Fibroblast of the aortic adventitia (primary cell): ENCODE measurements at places on chromosomes 11 and 22. TPM values are rescaled to one million over a fixed set of nuclear protein-coding genes. Genes with fewer than 3 reads are reported as not detected.

Gene ART1
- not detected in 2 replicates for total RNA-seq

Gene OPCML
- total RNA-seq = 0.18 and 0.82 TPM in 2 replicates

Gene FHIP1B
- total RNA-seq = 6.4 and 15.6 TPM in 2 replicates

Gene INS
- not detected in 2 replicates for total RNA-seq

Gene OR10A2
- not detected in 2 replicates for total RNA-seq

Gene OR51S1
- not detected in 2 replicates for total RNA-seq

Gene CDC42BPG
- 0.08 and 0.09 TPM in 2 replicates for total RNA-seq

Gene XKR3
- 0.09 TPM in 1 of 2 replicates, not detected in the other for total RNA-seq

Gene CSF2RB
- 0.81 and 0.98 TPM in 2 replicates for total RNA-seq

Gene TMEM45B
- total RNA-seq = not detected in 2 replicates

Gene OR5AK2
- total RNA-seq = not detected in 2 replicates

Gene RAG2
- total RNA-seq = not detected in 2 replicates

DNA sequence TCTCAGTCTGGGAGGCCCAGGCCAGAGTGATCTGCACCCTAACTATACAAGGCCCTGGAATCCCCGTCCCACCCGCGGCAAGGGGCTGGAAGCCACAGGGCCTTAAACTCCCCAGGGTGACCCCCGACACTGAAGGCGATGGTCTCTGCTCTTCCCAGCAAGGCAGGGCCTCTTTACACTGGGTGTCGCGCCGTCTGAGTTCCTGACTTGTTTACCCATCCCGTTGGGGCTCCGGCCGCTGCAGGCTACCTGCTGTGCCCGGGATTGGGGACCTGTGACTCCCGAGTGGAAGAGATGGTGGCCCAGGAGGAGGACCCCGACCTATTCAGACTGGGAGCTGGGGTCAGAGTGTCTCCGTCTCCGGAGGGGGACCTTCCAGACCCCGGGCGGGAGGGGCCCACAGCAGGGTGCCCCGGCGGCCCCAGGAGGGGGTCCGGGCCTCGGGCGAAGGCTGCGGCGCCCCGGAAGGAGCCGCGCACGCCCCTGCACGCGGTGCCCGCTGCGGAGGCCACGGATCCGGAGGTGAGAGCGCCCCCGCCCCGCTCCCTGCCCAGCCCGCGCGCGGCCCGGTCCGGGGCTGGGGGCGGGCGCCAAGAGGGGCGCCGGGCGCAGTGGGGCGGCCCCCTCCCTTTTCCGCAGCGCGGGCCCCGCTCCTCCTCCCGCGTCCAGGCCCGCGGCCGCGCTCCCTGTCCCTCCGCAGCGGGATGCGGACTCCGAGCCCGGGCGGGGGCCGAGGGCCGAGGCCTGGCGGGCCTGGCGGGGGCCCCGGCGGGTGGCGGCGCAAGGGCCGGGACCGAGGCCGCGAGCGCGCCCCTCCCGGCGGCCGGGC is 560 bp upstream of the MPPED1 start:
- no peak for DNase-seq

DNA sequence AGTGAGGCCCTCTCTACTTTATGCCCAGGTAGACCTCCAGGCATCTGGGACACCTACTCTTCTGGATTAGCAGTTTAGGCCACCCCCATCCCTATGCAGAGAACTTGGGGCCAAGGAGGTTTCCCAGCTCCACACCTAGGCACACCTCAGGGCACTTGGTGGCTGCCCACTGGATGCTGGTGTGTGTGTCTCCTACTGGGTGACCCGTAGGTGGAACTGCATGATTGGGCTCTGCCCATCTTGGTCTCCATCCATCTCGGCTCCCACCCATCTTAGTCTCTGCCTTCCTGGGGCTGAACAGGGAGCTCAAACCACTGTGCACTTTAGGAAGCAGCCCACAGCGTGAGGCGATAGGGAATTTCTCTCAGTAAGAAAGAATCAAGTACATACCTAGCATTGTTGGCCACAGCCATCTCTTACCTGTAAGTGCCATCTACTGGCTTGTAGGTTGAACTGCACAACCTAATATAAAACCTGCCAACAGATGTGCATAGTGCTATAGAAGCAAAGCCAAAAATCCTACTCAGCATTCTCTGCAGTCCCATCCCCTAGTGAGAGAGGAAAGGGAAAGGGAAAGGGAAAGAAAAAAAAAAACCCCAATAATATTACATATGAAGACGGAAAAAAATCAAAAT is 61.6 kb upstream of the PTPN5 start:
- DNase-seq = peak; percentile 28

DNA sequence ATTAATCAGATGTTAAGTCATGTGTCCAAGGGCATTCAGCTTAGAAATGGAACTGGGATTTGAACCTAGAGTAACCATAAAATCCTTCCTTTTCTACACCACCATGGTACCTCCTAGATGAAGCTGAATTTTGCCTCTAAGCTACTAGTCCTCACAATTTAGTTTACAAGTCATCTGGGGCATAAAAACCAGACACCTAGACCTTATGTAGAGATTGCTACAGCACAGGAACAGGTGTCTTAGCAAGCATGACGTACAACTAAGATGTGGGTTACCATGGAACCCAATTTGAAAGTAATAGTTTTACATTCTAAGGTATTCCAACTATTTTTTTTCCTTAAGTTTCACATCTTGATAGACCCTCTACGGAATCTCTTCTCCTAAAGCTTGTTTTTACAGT is 9.2 kb downstream of the TMEM216 start:
- DNase-seq = no peak

DNA sequence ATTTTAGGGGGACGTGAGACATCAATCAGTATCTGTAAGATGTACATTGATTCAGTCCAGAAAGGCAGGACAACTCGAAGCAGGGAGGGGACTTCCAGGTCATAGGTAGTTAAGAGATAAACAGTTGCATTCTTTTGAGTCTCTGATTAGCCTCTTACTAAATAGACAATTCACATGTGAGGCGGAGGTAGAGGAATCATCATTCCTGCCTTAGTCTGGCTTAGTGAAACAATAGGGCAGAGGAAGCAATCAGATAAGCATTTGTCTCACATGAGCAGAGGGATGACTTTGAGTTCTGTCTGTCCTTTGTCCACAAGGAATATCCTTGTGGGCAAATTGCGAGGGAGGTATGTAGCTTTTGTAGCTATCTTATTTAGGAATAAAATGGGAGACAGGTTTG is 248.3 kb downstream of the DDX10 start:
- DNase-seq = no peak

DNA sequence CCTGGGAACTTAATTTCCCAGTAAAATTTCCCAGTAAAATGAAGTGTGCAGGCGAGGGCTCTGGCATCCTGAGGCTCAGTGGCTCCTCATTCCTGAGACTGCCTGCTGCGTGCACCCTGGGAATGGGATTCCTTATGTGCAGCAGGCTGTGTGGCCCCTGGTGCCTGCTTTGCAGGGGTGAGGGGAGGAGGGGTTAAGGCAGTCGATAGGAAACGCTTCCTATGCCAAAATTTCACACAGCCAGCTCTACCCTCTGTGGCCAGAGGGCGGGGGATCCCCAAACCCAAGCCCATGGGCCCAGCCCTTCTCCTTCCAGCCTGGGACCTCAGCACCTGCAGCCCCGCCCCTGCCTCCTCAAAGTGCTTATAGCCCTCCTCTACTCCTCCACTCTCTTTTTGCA is 12.1 kb upstream of the BAIAP2L2 start:
- DNase-seq = no peak

DNA sequence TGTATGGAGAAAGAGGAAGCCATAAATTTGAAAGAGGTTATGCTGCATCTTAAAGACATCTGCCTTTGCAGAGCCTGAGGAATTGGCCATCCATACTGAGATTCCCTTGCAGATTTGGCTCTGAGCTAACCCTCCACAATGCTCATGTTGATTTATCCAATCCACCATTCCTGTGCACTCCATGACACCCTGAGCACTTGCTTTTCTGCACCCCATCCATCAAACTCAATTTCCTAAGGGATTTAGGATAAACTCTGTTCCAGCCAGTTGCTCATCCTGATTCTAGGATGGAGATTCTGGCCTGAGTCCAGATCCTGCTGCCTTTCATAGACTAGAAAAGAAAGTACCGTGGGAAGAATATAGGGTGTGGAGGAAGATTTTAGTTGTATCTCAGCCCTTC is 379.2 kb upstream of the LARGE1 start:
- DNase-seq = no peak

GRCh38 chr11:105867742-105868141 is 154.3 kb downstream of the MSANTD4 start:
- DNase-seq = no peak

GRCh38 chr11:14638561-14638960 is 5.0 kb upstream of the PDE3B start:
- DNase-seq = no peak

DNA sequence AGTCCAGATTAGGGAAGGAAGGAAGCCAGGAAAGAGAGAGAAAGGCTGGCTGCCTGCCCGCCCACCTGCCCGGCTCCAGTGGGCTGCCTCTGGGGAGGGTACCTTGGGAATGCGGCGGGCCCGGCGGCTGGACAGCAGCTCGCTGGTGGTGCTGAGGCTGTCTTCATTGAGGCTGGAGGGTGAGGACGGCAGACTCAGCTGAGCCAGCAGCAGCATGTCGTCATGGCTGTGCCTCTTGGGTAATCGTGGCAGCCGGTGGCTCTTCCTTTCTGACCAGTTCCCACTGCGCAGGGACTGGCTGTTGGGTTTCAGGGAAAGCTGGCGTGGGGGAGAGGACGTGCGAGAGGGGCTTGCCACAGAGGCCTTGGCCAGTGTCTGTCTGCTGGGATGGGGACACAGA is 32.9 kb downstream of the RPL27A start:
- DNase-seq = no peak

- no peak for DNase-seq
These were observed 45.7 kb upstream of the DEFB108B start for GRCh38 chr11:71787098-71787823.

- DNase-seq = no peak
These were observed 17.2 kb downstream of the HPS5 start for GRCh38 chr11:18304745-18305144.

DNA sequence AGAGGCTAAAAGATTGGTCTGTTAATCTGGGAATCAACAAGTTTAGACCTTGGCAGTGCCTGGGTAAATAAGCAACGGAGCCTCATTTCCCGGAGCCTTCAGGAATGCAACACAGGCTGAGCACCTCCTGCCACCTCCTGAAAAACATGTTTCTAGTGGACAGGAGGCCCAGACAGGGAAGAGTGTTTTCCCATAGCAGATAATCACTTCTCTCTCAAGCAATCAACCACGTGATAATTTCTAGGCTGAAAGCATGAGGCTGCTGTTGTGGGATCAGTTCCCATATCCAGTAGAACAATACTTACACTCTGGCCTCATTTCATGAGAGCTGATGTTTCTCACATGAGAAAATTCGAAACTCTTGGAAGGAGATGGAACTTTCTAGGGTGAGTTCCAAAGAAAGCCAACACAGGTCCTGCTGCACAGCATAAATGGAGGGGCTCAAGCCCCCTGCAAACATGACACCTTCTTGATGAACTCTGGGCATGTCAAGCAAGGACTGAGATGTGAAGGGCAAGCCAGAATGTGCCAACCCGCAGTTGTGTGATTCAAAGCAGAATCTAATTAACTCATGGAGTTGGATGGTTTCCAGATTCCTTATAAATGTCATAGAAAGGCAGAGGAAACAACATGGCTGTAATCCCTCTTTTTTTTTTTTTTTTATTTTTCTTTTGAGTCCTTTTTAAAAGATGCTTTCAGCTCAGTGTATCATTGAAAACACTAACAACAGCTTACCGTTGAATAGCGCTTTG is 228.5 kb upstream of the SESN3 start:
- peak; percentile 91 for DNase-seq

- peak; percentile 18 for DNase-seq
These were observed 401.1 kb downstream of the CTTN start for GRCh38 chr11:70799386-70799785.
